ENCODE measurements at places on chromosomes 5 and 9. TPM values are rescaled to one million over a fixed set of nuclear protein-coding genes. Genes with fewer than 3 reads are reported as not detected.

GRCh38 chr5:116436674-116437350 lies 137.8 kb downstream of the SEMA6A start:
- H3K4me1 ChIP-seq = peaks cover 22% of the 10 kb centered on the region
- H3K4me3 ChIP-seq = no peak overlapping the region
- peak; percentile 66 for DNase-seq
- no peaks in the 10 kb centered on the region for H3K27me3 ChIP-seq

GRCh38 chr5:2249442-2249841 lies 366.7 kb upstream of the IRX4 start:
- no peak for DNase-seq
- H3K4me1 ChIP-seq = no peaks in the 10 kb centered on the region
- no peaks in the 10 kb centered on the region for H3K36me3 ChIP-seq
- H3K27ac ChIP-seq = no peak overlapping the region

GRCh38 chr5:75891020-75891419 lies 173.8 kb upstream of the POC5 start:
- H3K4me3 ChIP-seq = no peak overlapping the region
- DNase-seq = no peak
- H3K4me1 ChIP-seq = no peaks in the 10 kb centered on the region
- H3K36me3 ChIP-seq = no peaks in the 10 kb centered on the region
- no peak overlapping the region for H3K27ac ChIP-seq

GRCh38 chr9:134408939-134409737 lies 82.9 kb downstream of the RXRA start:
- H3K27ac ChIP-seq = no peak overlapping the region
- no peak for DNase-seq
- H3K36me3 ChIP-seq = peaks cover 6% of the 10 kb centered on the region
- H3K4me1 ChIP-seq = no peaks in the 10 kb centered on the region
- no peaks in the 10 kb centered on the region for H3K27me3 ChIP-seq
- H3K4me3 ChIP-seq = no peak overlapping the region

- DNase-seq = no peak
- H3K27me3 ChIP-seq = peaks cover 6% of the 10 kb centered on the region
These were observed 88.3 kb downstream of the BRINP1 start for GRCh38 chr9:119280740-119281485.

DNA sequence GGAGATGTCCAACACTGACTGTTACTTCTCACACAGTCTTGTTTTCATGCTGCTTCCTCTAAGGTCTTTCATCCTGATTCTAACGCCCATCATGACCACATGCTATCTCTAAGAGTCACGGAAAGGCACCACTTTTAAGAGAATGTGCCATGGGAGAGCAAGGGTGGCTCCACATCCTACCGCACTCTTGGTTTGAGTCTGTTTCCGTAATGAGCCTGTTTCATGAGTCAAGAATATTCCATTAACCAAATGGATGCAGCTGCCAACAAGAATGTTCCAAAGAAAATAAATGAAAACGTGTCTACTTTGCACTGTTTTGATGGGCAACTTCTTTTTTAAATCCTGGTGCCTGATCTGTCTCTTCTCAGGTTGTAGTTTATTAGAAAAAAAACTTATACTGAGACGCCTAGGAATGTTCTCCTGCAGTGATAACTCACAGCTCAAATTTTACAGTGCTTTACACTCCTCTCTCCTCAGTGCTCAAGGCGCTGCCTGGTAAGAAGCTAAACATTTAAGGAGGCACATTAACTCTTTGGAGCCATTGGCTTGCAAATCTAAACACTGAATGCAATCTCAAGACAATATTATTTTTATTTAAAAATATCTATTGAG lies 124.3 kb downstream of the FGF1 start:
- no peak for DNase-seq
- H3K4me3 ChIP-seq = no peak overlapping the region
- H3K36me3 ChIP-seq = no peaks in the 10 kb centered on the region
- no peak overlapping the region for H3K27ac ChIP-seq

- peaks cover 14% of the 10 kb centered on the region for H3K4me1 ChIP-seq
- no peak overlapping the region for H3K4me3 ChIP-seq
- no peak for DNase-seq
- no peaks in the 10 kb centered on the region for H3K27me3 ChIP-seq
- H3K36me3 ChIP-seq = no peaks in the 10 kb centered on the region
These were observed 44.9 kb upstream of the SYNPO start for GRCh38 chr5:150595466-150596031.

- H3K27me3 ChIP-seq = no peaks in the 10 kb centered on the region
- DNase-seq = no peak
- H3K4me3 ChIP-seq = no peak overlapping the region
- no peaks in the 10 kb centered on the region for H3K4me1 ChIP-seq
These were observed 14.1 kb downstream of the UGT3A2 start for GRCh38 chr5:36052538-36052937.

SEMA6A gene
- 325 TPM for total RNA-seq
